Stimulated activated CD4-positive, alpha-beta T cell treated with anti-CD3 and anti-CD28 coated beads, TNF-alpha, amount 100 ng/mL, for 1 hour (primary cell): ENCODE measurements at places on chromosomes 1 and 21.

DNA sequence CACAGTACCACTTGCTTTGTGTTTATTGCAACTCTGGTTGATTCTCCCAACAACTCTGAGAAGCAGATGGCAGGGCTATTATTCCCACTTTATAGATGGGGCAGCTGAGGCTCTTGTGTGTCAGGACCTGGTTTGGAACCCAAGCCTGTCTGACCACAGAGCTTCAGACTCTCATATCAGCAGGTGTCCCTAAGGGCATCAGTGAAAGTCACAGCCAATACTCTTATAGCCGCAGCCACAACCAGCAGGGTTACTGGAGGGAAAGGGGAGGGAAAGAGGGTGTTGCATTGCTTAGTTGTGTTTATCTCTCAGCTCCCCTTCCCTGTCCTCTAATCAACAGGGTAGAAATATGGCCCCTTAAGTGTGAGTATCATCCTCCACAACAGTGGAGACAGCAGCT is 304.0 kb downstream of the RRAGC start:
- DNase-seq = no peak

GRCh38 chr1:234149217-234149616 is 224.0 kb upstream of the COA6 start:
- DNase-seq = no peak

GRCh38 chr1:30478799-30479563 is 244.4 kb downstream of the MATN1 start:
- DNase-seq = no peak

DNA sequence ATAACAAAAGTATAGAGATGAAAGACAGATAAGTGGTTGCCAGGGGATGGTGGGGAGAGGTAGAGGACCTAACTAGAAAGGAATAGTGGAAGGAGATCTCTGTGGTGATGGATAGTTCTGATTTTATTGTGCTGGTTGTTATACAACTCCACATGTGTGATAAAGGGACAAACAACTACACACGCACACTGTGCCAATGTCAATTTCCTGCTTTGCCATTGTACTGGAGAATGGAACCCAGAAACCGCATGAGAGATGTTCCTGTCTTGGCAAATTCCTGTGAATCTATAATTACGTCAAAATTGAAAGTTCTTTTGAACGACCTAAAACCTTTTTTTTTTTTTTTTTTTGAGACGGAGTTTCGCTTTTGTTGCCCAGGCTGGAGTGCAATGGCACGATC is 11.0 kb downstream of the TNFRSF9 start:
- no peak for DNase-seq

DNA sequence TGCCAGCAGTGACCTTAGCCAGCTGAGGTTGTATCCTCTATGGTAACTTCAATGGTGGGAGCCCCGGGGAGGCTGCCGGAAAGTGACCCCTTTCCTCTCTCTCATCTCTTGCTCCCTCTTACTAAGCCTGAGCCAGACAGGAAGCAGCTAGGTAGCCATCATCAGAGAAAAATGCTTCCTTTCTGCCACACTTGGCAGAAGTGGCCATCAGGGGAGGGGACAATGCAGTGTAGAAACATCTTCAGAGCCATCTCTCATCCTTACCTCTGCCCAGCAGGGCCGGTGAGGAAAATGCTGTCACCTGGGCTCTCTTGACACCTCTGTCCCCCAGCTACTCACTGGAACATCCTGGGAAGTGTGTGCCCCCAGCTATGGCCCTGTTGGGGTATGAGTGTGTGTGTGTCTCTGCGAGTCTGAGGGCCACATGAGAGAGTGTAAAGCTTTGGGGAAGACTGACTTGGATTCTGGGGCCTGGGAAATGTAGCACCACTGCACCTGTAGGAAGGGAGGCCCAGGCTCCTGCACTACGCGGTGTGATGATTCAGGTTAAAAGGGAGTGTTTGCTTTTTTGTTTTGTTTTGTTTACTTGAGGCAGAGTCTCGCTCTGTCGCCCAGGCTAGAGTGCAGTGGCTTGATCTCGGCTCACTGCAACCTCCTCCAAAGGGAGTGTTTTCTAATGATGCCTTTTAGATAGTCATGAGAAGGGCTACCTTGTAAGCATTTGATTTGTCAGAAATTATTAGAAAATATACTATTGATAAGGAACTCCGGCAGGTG is 48.7 kb upstream of the CNTN2 start:
- no peak for DNase-seq

DNA sequence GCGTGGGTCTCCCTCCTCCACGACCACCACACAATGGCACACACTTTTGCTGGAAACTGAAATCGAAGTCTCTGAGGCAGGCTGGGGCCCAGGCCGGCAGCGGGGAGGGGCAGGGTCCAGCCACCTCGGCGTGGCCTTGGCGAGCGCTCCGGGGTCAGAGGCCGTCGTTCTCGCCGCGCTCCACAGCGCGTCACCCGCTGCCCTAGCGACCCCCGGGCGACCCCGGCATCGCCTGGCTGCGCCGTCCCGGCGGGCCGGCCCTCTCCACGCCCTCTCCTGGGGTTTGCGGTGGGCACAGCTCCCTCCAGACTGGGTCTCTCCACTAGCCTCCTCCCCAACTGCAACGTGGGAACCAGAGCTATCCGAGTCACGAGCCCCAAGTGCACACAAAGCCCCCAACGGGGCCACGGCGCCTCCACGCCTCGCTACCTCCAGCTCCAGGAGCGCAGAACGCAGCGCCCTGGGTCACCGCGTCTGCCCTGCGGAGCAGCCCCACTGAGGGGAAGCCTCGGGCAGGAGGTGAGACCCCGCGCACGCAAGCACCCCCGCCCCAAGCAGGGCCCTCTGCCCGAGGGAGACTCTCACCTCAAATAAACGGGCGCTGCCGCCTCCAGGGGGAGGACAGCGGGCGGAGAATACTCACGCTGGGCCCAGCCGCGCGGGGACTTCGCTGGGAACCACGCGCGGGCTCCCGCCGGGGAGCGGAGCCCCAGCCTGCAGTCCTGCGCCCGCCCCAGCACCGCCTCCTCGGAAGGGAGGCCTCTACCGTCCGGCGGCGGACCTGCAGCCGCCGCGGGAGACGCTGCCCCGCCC is 134.0 kb upstream of the BARHL2 start:
- DNase-seq = peak; percentile 17

DNA sequence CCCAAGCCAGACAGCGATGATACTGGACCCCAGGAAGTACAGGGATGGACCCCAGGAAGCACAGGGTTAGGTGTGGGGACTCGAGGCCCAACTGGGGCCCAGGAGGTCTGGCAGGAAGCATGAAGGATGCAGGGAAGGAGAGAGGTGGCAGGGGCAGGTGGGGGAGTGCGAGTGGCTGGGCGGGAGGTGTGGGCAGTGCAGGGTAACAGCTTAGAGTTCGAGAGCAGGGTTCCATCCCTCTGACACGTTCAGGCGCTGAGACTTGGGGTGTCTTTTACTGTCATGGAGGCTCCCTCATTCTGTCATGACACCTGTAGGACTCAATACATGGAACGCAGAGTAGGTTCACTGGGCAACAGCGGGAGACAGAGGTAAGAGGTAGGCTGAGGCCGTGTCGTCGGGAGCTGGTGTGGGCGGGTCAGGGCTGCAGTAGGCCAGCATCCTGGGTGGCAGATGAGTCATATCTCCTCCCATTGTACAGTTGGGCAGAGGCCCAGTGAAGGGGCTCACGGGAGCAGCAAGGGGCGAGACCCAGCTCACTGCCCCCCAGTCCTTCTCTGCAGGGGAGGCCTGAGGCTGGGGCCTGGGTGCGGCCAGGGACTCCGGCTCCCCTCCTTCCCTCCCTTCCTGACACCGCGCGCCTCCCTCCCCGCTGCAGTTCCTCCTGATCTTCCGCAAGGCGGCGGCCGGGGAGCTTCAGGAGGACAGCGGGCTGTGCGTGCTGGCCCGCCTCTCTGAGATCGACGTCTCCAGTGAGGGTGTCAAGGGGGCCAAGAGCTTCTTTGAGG is 11.6 kb upstream of the CTRC start:
- DNase-seq = no peak

- DNase-seq = no peak
Observed at GRCh38 chr1:221795380-221795779, 53.5 kb upstream of the DUSP10 start.

- no peak for DNase-seq
Observed at GRCh38 chr1:208834381-208835096, 590.4 kb upstream of the PLXNA2 start.

DNA sequence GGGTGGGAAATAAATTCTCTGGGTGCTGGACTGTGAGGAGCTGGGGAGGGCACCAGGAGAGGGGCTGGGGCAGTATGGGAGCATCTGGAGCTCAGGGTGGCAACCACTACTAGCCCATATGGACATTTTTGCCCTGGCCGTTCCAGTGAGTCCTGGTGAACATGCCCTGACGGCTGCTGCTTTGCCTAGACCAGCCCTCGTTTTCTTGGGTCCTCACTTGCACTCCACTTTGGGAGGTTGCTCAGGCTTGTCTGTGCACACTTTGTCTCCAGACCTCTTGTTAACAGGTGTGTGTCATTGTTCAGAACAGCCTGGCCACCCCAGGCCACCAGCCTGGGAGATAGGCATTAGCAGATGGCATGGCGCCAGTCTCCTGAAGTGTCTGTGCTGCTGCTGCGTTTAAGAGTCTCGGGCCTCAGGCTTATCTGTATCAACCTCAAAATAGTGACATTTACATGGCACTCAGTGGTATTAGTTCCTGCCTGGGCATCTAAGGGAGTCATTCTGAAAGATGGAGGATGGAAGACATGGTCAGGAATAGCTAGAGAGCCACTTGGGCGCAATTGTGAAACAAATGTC is 190.5 kb downstream of the PTPRU start:
- DNase-seq = no peak

GRCh38 chr1:186974774-186975181 is 146.0 kb downstream of the PLA2G4A start:
- DNase-seq = no peak

DNA sequence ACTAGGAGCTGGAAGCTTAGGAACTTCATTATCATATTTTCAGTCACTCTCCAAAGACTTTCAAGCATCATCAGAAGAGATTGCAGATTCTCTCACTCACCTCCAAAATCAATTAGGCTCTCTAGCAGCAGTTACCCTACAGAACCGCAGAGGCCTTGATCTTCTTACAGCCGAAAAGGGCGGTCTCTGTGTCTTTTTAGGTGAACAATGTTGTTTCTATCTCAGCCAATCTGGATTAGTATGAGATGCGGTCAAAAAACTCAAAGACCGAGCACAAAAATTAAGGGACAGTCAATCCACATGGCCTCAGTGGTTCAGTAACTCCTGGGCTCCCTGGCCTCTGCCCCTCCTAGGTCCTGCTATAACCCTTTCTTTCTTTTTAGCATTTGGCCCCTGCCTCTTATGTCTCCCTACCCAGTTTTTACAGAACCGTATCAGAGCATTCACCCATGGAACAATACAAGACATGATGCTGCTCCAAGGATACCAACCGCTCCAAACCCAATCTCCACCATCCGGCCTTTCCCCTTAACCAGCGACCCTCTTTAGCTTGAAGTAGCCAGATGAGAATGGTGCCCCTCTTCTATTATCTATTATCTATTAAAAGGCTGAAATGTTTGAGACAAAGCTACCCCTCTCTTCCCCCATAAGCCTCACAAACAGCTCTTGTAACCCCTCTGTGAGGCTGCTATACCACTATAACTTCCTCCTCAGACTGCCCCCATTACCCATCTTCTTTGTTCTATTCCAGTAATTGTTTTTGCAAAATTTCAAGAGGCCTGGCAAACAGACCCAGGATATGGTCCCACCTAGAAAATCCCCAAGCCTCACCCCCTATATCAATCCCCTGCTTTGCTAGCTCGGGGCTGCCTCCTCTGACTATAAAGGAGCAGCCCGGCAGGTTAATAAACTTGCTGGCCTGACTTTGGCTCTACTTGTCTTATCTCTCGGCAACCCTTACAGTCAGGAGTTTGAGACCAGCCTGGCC is 18.7 kb upstream of the CA6 start:
- DNase-seq = no peak

DNA sequence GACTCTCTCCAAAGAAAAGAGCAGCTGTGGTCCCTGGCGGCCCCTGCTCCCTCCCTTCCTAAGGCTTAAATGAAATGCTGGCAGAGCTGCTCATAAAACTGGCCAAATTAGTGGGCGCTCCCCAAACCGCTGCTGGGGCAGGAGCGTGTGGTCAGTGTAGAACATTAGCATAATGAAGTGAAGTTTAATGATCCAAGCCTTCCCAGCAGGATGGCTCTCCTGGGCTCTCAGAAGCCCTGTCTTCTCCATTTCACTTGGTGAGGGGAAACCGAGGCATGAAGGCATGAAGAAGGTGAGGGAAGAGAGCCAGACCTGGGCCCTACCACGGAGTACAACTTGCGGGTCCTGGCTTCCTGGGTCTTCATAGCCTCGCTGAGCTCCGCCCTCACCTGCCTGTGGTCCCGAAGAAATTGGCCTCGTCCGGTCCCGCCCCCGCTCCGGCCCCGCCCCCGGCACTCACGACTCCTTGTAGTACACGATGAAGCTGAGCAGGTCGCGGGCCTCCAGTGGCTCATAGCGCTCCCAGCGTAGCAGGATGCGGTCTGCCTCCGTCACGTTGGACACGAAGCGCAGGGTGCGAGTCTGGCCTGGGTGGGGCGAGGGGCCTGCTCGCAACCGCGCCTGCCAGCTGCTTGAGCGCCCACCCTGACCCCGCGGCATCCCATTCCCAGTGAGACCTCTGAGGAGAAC is 10.3 kb downstream of the INSRR start:
- DNase-seq = peak; percentile 52

DNA sequence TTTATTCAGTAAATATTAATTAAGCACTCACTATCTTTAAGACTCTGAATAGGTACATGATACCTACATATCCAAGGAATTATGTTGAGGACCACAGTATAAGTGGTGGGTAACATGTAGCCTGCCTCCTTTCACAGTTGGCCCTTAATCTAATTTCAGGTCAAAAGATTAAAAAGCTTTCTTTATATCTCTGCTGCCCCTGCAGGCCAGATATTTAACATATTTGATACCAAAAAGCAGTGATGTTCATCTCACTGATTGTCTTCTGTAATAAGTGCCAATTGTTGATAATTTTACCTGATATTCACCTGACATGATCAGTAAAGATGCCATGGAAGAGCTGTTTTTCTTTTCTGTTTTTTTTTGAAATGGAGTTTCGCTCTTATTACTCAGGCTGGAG is 36.5 kb downstream of the RLF start:
- no peak for DNase-seq

DNA sequence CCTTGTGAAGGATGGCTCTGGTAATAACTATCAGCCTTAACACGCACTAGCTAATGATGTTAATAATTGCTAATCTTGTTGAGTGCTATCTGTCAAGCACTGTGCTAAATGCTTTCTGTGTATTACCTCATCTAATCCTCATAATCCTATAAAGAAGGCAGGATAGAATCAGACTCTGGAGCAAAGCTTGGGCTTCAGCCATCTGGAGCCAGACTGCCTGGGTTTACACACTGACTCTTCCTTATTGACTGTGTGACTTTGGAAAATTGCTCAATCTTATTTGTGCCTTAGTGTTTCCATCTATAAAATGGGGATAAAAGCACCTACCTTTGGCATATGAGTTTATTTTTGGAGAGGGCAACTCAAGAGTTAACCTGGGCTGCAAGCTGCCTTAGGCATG is 216.1 kb downstream of the NUF2 start:
- DNase-seq = no peak

DNA sequence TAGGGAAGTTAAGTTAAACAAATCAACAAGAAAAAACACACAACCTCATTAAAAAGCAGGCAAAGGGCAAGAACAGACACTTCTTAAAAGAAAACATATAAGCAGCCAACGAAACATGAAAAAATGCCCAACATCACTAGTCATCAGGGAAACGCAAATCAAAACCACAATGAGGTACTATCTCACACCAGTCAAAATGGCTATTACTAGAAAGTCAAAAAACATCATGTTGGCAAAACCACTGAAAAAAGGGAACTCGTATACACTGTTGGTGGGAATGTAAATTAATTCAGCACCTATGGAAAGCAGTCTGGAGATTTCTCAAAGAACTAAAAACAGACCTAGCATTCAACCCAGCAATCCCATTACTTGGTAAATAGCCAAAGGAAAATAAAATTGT is 51.1 kb downstream of the HSF2BP start:
- DNase-seq = no peak

- DNase-seq = no peak
Observed at GRCh38 chr1:46550751-46551231, 656 bp downstream of the KNCN start.
